ENCODE measurements at places on chromosomes 6 and 20.

DNA sequence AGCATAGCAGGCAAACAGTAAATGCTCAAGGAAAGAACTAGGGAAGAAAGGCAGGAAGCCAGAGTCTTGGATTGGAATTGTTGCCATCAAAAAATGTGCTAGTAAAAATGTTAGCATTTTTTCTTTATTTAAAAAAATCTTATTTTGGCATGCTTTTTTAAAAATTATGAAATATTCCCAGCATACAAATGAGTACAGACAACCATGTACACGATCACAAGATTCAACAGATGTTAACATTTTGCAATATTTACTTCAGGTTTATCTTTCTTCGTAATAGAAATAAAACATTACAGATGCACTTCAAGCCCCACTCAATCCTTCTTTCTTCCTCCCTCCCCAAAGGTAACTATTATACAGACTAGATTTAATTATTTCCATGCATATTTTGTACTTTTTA, 27.4 kb upstream of the NOP56 start:
- DNase-seq, result no peak

DNA sequence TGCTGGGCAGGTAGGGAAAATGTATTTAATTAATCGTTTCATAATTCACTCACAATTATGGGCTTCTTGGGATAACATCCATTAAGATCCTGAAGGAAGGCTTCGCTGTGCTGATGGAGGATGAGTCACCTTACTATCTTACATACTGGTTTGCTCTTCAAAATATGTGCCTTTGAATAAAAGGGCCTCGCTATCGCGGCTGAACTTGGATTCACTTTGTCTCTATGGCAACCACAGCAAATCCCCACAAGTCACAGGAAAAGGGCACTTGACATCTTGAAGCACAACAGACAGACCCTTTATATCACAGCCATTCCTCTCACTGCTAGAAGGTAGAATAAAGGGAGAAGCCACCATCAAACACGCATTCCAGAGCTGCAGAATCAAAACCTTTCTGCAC, 141.3 kb upstream of the MYLIP start:
- peak; percentile 20 for DNase-seq

GRCh38 chr6:21294144-21294543, 299.4 kb upstream of the SOX4 start:
- no peak for DNase-seq

GRCh38 chr6:24718449-24719124, 367 bp downstream of the C6orf62 start:
- DNase-seq, result no peak

- no peak for DNase-seq
Measured at GRCh38 chr20:58710481-58711265, 18.1 kb downstream of the NPEPL1 start.

DNA sequence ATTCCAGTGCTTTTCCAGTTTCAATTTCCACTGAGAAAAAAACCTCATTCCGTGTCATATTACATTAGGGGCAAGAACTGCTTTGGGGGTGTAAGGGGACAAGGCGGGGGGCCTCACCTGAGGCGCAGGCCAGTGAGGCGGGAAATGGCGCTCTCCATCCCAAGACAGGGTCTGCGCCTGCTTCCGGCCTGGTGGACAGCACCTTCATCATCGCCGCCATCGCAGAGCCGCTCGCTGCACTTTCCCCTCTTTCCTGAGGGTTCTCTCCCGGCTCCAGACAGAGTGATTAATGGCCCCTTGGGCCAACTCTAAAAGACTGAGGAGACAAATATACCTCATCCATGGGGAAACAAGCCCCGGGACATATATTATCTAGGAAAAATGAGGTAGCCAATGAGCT, 270.0 kb upstream of the SOX4 start:
- DNase-seq, result no peak

DNA sequence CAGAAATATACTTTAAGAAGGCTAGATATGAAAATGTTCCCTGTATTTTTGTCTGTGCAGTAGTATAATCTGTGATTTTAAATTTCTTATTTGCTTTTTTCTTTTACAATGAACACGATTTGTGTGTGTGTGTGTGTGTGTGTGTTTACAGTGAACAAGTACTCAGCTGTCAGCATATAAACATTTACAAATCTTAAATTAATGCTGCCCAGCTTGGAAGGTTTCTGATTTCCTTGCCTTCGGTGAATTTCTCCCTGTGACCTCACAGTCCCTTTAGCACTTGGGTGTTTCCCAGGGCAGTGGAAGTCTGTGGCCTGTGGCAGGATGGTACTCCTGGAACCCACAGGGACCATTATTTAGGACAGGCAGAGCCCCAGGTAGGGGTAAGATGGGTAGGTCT, 37.6 kb downstream of the TXLNB start:
- DNase-seq, result no peak

GRCh38 chr20:21182832-21183563, 57.1 kb downstream of the KIZ start:
- DNase-seq, result no peak

DNA sequence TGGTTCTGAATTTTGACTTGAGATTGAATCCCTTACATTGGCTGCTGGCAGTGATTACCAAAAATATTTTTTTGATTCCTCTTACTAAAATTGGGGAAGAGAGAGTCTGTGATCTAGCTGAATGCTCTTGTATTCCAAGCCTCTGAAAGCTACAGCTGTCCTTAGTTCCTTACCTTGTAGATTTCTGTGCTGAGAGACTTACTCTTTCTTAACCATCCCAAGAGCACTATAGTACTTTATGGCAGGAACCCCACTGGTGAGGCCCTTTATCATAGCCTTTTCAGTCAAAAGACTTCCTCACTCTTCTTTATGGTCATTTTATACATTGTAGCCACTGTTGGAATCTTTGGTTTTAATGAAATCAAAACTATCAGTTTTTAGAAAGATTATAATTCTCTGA, 19.1 kb upstream of the ERVFRD-1 start:
- no peak for DNase-seq

DNA sequence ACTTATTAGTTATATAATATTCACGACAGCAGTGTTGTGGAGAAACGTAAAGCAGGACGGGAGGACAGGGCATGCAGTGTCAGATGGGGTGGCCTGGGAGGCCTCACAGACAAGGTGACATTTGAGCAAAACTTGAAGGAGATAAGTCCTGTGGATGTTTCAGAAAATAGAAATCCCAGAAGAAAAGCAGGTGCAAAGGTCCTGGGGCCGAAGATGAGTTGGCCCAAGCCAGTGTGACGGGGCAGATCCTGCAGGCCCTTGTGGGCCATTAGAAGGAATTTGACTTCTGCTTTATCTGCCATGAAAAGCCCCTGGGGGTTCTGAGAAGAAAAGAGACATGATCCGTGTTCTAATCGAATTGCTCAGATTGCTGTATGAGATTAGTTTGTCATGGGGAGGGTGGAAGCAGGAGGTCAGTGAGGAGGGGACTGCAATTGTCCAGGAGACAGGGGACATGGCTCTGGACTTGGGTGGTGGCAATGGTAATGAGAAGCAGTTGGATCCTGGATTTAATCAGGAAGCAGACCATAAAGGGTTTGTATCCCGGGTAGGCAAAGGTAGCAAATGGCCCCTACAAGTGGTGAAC, 437.4 kb upstream of the SULF2 start:
- no peak for DNase-seq

DNA sequence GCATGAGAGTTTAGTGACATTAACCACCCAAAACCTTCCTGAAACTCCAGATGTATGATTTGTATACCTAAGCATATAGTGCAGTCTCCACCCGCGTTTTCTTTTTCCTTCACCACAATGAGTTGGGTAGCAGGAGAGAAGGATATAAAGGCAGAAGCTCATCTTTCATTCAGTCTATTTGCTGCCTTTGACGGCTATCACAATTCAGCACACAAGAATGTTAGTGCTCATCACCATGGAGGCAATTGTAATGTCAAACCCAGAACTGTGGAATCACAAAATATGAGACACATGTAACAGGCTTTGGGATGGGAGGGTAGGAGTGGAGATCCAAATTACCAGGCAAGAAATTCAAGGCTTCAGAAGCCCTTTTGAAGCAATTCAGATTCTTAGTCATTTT, 17.6 kb downstream of the ZHX3 start:
- no peak for DNase-seq

Data from NCI-H1417 (cell line).